ENCODE measurements at places on chromosomes 5 and 9.
A peak's percentile ranks its signal among the peaks of the same experiment; 100 is the strongest.

DNA sequence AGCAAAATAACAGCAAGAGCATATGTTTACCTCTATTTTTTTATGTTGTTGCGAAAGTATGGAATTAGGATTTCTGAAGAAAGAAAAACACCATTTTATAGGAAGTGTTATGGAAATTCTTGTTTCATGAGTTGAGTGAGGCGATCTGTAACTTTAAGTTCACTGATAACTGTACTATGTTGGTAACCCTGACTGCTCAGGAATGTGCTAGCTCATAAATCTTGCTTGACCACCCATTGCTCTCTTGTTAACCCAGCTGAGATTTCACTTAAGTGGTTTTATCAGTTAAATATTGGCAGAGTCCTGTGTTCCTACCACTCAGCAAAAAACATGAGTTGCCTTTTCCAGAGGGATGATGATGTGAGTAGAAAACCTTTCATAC is 91.1 kb upstream of the STARD4 start:
- no peak for DNase-seq

DNA sequence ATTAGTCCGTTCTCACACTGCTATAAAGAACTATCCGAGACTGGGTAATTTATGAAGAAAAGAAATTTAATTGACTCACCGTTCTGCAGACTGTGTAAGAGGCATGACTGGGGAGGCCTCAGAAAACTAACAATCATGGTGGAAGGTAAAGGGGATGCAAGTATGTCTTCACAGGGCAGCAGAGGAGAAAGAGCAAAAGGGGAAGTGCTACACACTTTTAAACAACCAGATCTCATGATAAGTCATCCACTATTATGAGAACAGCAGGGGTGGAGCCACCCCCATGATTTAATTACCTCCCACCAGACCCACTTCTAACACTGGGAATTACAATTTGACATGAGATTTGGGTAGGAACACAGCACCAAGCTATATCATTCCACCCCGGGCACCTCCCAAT is 26.6 kb downstream of the FST start:
- DNase-seq: no peak

GRCh38 chr9:122264360-122265148 is at the start of the genes MRRF and RBM18:
Gene MRRF, plus strand, starts transcription at chr9:122264882. Its CDS starts 6,010 bp downstream, at chr9:122270892.
Gene RBM18, minus strand, starts transcription at chr9:122264840. Its CDS starts 3,348 bp downstream, at chr9:122261492.
- peak; percentile 86 for DNase-seq

GRCh38 chr5:78300464-78301045 is 6.1 kb upstream of the AP3B1 start:
- DNase-seq: peak; percentile 7

DNA sequence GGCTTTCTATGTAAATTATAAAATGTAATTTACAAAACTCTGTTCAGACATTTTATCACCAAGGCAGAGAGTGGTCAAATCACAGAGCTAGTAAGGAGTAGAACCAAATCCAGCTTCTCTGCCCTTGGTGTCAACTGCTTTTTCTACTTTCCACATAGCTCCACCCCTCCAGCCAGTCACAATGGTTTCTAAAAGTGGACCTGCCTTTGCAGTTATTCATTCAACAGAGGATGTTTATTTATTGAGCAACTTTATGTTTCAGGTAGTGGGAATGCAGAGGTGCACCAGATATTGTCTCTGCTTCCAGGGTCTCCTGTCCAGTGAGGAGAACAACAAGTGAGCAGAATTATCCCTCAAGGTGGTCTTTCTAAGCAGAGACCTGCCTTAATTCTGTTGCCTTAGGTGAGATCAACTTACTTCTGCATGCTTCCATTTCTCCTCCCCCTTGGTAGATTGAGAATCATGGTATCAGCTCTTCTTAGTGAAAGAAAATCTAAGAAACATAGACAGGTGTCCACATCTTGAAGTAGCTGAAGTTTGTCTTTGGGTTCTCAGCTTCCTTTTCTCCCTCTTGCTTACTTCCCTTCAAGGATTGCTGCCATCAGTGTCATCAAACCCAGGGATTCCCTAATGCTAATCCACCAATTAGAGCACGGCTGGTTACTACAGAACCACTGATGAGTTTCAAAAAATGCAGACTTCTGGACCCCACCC is 17.2 kb upstream of the PDCD1LG2 start:
- no peak for DNase-seq

DNA sequence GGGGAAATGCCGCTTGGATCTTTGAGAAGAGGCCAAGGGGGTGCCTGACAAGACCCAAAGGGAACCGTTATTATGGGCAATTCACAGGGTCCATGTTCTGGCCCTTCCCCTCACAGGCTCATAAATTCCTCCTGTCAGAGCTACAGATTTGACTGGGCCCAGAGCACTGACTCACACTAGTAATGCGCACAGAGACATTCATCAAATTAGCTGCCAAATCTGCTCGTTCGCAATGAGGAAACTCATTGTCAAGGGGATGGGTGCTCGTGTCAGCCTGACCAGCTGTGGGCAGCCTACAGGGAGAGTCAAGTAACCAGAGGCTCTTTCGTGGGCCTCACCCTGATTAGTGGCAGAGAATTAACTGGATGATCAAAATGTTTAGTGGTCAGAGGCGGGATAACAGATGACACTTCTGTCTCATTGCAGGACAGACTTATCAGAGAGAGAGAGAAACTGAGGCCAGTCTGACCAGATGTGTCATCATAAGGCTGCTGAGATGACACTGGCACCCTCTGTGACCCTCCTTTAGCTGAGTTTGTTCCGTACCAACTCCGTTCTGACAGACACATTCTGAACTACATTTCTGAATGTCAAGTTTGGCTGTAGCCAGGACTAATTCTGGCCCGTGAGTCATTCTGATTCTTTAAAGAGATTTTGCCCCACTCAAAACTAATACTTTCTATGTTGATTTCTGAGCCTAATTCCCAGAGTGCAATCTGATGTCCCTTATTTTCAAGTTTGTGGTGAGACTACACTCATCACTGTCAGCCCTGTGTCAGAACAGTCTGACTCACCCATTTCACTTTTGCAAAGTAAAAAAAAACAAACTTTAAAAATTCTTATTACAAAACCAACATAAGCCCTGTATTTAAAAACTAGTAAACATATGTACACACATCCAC is 377.1 kb downstream of the ACTL7B start:
- DNase-seq: peak; percentile 62

DNA sequence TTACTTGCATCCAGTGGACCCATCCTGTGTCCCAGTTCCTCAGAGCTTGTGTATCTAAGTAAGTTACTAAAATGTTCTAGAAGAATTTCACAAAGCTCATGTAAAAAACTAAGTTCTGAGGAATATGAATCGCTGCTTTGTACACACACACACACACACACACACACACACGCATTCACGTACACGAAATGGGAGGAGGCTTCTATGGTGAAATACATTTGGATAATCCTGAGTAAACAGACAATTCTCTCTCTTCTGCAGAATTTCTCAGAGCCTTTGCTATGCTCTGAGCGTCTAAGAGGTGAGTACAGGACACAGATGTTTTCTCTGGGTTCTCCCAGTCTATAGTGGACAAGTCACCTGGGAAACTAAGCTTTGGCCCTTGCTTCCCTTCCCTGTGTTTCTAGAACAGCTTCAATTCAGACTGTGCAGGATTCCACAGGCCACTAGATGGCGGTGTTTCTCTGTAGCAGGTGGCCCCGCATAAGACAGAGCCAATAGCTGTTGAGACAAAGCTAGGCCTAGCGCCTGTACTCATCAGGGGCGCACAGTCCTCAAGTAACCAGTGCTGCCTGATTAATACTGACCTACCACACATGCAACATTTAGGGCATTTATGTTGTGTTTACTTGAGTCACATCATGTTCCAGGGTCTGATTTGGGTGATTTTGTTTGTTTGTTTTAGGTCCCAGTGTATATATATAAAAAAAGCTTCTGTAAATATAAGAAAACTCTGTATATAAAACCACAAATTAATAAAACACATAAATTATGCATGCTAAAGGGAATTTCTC is 114.8 kb downstream of the LIFR start:
- DNase-seq: peak; percentile 86

DNA sequence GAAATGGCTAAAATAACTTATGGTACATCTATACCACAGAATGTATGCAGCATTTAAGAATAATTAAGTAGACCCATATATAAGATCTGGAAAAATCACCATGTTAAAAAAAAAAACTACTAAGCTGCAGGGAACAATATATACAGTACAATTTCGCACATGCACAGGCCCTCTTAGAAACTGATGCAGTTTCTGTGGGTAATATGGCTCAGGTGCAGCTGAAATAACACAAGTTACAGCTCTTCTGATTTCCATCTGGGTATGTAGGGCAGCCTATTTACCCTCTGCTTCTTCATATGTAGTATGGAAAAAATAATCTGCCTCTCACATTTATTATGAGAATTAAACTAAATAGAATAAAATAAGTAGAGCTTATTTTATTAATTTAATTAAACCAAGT is 82.9 kb downstream of the YIPF5 start:
- DNase-seq: no peak

DNA sequence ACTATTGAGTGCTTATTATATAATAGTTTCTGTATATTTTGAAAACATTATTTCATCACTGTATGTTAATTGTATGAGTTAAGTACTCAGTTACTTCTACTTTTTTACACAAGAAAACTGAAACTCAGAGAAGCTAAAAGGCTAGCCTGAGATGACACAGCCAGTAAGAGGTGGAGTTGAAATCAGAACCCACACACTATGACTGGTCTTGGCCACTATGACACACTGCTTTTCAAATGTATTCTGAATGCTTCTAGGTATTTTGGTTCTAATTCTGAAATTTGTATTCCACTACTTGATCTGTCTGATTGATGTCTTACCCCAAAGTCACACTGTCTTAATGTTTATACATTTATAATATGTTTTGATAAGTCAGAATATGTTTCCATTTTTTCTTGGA is 181.8 kb downstream of the ZDHHC21 start:
- DNase-seq: no peak

DNA sequence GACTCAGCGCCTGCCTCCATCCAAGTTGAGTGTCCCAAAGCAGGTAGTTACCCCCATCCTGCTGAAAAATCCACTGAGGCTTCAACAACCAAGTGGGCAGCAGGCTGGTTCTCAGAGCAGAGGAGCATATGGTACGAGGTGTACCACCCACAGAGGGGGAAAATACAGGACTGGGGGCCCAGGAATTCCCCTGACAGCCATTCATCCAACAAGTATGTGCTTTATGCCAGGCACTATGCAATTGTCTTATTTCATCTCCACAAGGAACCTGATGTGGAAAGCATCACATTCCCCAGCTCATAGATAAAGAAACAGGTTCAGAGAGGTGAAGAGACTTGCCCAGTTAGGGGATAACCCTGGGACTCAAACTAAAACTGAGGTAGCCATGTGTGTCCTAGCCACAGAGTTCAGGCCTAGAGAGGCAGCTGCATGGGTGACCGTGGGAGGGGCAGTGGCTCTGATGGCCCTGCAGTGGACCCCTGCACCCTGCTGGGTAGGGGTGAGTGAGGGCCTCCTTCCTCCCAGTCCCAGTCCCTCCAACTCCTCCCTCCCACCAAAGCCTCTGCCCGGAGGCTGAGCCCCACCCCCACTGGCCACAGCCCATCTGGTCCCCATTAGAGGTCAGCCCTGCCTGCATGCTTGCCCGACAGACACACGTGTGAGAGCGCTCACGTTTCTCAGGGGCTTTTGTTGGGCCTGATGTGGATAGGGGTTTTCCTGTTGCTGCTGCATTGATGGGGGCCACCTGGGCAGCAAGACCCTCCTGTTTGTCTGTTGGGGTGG is 11.5 kb downstream of the PDLIM4 start:
- peak; percentile 30 for DNase-seq

DNA sequence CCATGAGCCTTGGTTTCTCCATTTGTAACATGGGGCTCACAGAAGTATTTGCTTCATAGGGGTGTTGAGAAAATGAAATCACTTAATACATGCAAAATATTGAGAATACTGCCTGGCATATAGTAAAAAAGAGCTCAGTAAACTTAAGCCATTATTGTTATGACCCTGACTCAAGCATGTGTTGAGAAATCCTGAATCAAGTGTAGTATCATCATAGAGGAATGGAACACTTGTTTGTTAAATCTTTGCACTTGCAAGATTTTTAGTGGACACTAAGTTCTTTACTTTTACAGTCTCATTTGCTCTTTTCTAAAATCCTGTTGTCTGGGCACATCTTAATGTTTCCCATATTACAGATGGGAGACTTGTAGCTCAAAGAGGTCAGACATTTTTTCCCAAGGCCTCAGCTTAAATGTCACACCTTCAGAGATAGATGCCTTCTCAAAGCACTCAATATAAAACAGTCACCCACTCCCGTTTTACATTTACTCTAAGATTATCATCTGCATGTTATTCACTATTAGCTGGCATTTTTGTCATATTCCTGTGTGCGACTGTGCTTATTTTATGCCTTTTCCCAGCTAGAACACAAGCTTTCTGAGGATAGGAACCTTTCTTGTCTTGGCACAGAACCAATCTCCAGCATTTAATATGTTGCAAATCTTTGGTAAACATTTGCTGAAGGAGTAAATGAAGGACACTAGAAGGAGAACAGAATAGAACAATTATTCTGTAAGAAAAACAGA is 250.0 kb upstream of the TNC start:
- no peak for DNase-seq

DNA sequence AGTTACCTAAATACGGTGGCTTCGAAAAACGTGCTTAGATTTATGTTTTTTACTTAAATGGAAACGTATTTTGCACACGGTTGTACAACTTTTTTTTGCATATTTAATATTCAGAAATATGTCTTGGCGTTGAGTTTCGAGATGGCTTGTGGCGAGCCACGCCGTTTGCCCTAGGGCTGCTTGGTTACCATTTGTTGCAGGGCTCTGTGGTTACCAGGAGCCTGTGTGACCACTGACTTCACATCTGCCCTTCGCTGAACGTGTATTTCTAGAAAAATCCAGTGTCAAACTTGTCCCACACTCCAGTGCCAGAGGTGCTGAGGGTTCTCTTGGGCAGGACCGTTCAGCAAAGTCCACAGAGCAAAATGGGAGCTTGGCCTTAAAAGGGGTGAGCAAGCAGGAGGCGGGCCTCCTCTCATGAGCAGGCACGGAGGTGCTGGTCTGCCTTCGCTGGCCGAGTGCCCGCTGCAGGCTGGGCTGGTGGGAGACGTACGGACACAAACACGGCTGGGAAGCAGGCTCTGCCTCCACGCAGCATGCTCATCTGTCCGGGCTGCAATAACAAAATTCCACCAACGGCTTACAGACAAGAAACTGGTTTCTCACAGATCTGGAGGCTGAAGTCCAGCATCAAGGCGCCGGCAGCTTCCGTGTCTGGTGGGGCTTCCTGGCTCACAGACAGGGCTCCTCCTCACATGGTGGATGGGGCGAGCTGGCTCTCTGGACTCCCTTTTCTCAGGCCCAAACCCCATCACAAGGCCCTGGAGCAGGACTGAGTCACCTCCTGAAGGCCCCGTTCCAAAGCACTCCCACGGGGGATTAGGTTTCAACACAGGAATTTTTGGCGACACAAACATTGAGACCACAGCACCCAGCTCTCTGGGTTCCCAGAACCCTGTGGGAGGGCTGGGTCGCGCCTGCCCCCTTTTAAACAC is 5.4 kb downstream of the MRPL36 start:
- no peak for DNase-seq

DNA sequence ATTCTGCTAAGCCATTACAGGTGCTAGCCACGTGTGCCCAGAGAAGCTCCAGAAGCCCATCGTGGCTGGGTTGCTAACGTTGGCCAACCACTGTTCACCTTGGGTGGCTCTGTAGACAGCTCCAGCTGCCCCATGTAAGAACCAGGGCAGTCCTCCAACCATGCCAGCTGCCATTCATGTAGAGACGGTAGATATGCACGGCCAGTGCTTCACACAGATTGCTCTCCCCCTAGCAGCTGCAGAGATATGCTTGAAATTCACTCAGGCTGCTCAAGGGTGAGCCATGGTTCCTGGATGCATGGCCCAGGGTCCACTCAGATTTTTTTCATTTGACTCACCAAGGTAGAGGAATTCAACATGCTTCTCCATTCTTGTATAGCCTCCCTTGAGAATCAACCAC is 31.0 kb downstream of the GADD45G start:
- DNase-seq: no peak

Measured in amniotic stem cell (primary cell).